Astrocyte (in vitro differentiated cells and primary cell): ENCODE measurements at places on chromosomes 4 and X. TPM values are rescaled to one million over a fixed set of nuclear protein-coding genes. Genes with fewer than 3 reads are reported as not detected.

GRCh38 chr4:3688018-3688998 is 77.9 kb upstream of the ADRA2C start:
- H3K27ac ChIP-seq, result no peak overlapping the region
- no peaks in the 10 kb centered on the region for H3K27me3 ChIP-seq
- H3K4me1 ChIP-seq, result no peaks in the 10 kb centered on the region
- DNase-seq, result no peak

- H3K27me3 ChIP-seq, result no peaks in the 10 kb centered on the region
- DNase-seq, result no peak
- no peak overlapping the region for H3K4me3 ChIP-seq
- peaks cover 3% of the 10 kb centered on the region for H3K4me1 ChIP-seq
Measured at GRCh38 chr4:17329046-17329445, 182.8 kb downstream of the QDPR start.

APOOL gene
- 15.9 and 18.2 TPM in 2 replicates for total RNA-seq

DNA sequence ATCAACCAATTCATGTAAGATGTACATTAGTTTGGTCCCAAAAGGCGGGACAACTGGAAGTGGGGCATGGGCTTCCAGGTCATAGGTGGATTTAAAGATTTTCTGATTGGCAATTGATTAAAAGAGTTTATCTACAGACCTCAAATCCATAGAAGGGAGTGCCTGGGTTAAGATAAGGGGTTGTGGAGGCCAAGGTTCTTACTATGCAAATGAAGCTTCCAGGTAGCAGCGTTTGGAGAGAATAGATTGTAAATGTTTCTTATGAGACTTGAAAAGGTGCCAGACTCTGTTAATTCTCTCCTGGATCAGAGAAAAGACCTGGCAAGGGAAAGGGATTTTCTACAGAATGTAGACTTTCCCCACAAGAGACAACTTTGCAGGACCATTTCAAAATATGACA is 2.4 kb downstream of the MGST2 start:
- no peaks in the 10 kb centered on the region for H3K27me3 ChIP-seq
- H3K36me3 ChIP-seq, result no peaks in the 10 kb centered on the region
- no peak for DNase-seq
- no peak overlapping the region for H3K27ac ChIP-seq
- peaks cover 10% of the 10 kb centered on the region for H3K4me1 ChIP-seq

- no peaks in the 10 kb centered on the region for H3K27me3 ChIP-seq
- H3K4me3 ChIP-seq, result no peak overlapping the region
- H3K36me3 ChIP-seq, result no peaks in the 10 kb centered on the region
- DNase-seq, result peak; percentile 6
- no peak overlapping the region for H3K27ac ChIP-seq
Measured at GRCh38 chr4:157804986-157805385, 367.8 kb downstream of the GASK1B start.

GJB1 gene
- total RNA-seq, result not detected in 2 replicates

DNA sequence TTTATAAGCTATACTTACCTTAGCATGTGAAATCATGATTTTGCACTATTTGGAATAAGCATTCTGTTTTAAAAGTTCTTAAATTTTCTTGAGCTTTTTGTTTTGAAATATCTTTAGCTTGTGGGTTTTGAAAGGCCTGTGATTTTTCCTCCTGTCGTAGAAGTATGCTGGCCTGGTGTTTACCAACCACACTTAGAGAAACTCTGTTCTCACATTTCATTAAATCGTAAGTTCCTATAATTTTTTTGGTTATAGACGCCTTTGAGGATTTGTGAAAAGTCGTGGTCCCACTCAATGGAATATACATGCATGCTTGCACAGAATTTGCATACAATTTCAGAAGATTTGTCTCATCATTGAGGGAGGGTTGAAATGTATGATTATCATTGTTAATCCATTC is 63.6 kb downstream of the PDLIM5 start:
- peak; percentile 72 for DNase-seq
- peaks cover 24% of the 10 kb centered on the region for H3K4me1 ChIP-seq
- no peaks in the 10 kb centered on the region for H3K27me3 ChIP-seq
- peaks cover 5% of the 10 kb centered on the region for H3K36me3 ChIP-seq

DNA sequence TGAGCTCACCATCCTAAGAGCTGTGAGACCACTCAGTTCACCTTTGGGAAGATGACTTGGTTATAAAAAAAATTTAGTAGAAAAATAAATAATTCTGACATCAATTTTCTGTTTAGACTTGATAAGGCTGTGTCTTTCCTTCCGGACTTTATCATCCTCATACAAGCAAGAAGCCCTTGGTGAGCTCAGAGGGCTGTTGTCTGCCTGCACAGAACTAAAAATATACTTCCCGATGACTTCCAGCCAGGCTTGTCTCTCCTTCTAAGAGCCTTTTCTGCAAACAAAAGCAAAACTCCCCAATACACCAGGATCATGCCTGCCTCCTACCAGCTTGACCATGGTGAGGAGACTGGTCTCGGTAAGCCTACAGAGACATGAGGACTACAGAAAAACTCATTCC is 58.3 kb upstream of the PHOX2B start:
- H3K27me3 ChIP-seq, result peaks cover 3% of the 10 kb centered on the region
- no peaks in the 10 kb centered on the region for H3K36me3 ChIP-seq
- DNase-seq, result no peak

DNA sequence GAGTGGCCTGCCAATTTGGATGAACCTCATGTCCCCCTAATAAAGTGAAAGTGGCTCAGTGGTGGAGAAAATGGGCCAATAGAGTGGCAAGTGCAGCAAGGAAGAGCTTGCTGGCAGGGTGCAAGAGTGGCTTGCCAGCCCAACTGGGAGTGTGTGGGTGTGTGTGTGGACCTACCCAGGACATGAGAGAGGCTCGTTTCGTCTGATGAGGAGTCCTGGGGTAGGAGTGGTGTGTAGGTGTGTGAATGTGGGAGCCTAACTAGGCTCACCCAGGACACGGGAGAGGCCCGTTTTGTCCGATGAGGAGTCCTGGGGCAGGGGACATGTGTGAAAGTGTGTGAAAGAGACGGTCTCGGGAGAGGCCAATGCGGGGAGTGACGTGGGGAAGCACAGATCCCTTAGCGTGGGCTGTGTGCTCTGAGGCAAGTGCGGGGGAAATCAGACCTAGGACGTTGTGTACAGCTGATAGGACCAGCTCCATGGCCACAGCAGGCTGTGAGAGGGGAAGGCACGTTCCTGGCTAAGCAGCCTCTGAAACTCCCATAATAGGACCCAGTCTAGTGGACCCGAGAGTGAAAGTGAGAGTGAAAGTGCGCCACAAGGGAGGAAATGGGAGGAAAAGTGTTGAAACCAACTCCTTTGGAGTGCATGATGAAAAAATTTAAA is 5.3 kb downstream of the GAGE10 start:
- H3K4me3 ChIP-seq, result peak overlapping the region; percentile 1
- no peaks in the 10 kb centered on the region for H3K27me3 ChIP-seq
- H3K4me1 ChIP-seq, result no peaks in the 10 kb centered on the region
- no peaks in the 10 kb centered on the region for H3K36me3 ChIP-seq

GRCh38 chr4:114191496-114191895 is 212.0 kb upstream of the ARSJ start:
- H3K27ac ChIP-seq, result no peak overlapping the region
- no peak overlapping the region for H3K4me3 ChIP-seq
- no peaks in the 10 kb centered on the region for H3K27me3 ChIP-seq
- no peaks in the 10 kb centered on the region for H3K4me1 ChIP-seq

DNA sequence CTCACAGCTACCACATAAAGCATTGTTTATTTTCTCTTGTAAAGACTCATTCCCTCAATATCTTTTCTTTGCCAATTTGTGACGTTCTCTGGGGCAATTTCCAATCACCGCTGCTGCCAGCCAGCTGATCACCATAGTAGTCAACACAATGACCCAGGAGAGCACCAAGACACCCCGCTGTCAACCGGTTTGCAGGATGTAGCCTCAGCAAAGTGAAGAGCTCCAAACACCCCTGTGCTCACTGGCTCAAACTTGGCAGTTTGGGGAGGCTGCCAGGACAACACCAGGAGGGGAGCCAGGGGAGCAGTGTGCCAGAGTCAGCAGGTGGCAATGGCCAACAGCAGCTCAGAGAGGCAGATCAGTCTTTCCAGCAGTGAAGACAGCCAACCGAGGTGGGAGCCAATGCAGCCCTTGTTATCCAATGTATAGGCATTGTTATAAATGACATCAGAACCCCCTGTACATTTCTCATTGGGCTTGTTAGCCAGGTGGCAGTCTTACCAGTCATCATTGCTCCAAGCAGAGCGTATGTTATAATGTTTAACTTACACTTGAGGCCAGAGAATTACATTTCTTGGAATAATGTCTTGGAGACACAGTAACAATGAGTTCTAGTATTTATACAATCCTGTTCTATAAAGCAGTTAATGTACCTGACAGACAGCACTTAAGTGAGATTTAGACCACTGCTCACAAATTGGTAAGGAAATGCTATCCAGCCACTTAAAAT is 274.9 kb upstream of the GK2 start:
- H3K27ac ChIP-seq, result no peak overlapping the region
- no peaks in the 10 kb centered on the region for H3K27me3 ChIP-seq
- no peaks in the 10 kb centered on the region for H3K36me3 ChIP-seq

PDE5A gene
- 2.2 and 3.6 TPM in 2 replicates for total RNA-seq
